CD4-positive, CD25-positive, alpha-beta regulatory T cell (primary cell): ENCODE measurements at places on chromosomes 4 and X. TPM values are rescaled to one million over a fixed set of nuclear protein-coding genes. Genes with fewer than 3 reads are reported as not detected.

ING2 gene
- 14.6 TPM for total RNA-seq

GRIA3 gene
- total RNA-seq, result not detected

MAGEA12 gene
- not detected for total RNA-seq

ADH1A gene
- total RNA-seq, result not detected

XAGE2 gene
- not detected for total RNA-seq

DMRTC1 gene
- not detected for total RNA-seq

PNMA6A gene
- not detected for total RNA-seq

GRCh38 chrX:17425136-17425535, 50.1 kb downstream of the NHS start:
- H3K27ac ChIP-seq, result no peak overlapping the region
- H3K36me3 ChIP-seq, result no peaks in the 10 kb centered on the region

DNA sequence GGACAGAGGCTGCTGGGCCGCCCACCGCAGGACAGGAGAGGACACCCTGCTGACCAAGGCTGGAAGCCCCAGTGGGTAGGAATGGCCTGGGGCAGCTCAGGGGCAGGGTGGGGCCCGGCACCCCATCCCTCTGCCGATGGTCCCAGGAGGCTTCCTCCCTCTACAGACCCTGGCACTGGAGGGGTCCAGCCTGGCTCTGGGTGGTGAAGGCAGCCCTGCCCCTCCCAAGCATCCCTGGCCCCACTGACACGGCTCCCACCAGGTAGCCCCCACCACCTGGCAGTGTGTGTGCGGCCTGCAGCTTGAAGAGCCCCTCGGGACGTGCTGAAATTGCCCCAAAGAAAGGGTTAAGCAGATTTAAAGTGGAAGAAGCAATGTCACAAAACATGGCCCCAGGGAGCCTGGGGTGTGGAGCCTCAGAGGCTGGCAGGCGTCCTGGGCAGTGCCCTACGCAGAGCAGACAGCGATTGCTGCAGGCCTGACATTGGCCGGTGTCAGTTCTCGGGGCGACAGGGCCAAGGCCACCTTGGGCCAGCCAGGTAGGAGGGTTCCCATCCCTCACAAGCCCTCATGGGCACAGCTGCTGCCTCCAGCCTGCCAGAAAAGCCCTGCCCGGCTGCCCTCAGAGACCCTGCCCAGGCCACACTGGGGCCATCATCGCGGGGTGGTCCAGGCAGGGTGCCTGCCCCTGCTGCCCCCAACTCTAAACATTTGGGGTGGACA, 80.5 kb downstream of the FAM53A start:
- no peaks in the 10 kb centered on the region for H3K36me3 ChIP-seq
- no peaks in the 10 kb centered on the region for H3K27me3 ChIP-seq
- H3K4me1 ChIP-seq, result peaks cover 30% of the 10 kb centered on the region
- no peak overlapping the region for H3K4me3 ChIP-seq

DNA sequence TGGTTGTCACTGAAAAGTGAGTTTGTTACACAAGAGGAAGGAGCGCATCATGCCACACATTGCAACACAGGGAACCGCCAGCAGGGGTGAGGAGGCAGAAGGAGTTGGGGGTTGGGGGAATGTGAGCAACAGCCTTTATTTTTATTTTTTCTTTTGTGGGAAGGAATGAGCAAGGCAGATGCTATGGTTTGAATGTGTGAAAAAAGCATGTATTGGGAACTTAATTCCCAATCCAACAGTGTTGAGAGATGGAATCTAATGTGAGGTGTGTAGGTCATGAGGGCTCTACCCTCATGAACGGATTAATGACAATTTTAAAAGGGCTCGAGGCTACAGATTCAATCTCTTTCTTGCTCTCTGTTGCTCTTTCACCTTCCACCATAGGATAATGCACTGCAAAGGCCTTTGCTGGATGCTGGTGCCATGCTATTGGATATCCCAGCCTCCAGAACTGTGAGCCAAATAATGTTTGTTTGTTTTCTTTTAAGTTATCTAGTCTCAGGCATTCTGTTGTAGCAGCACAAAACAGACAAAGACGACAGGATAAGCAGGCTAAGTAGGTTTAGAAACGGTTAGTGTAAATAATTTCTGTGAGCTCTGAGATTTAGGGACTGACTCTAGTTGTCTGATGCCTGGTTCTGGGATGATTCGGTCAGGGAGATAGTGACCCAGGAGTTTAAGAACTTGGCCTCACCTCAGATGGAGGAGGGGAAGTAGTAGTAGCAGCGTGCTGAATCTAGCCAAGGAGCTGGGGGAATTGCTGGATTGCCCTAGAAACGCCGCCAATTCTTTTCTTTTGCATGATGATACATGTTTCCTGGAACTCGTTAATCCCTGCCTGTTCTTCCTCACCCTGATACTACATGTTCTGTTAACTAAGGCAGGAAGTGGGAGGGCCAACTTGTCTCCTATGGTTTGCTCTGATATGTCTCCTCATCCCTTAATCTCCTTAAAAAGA, 156.6 kb upstream of the CTSO start:
- H3K36me3 ChIP-seq, result no peaks in the 10 kb centered on the region
- no peaks in the 10 kb centered on the region for H3K27me3 ChIP-seq
- no peak overlapping the region for H3K27ac ChIP-seq
- no peak overlapping the region for H3K4me3 ChIP-seq
- no peaks in the 10 kb centered on the region for H3K4me1 ChIP-seq
- DNase-seq, result no peak

DNA sequence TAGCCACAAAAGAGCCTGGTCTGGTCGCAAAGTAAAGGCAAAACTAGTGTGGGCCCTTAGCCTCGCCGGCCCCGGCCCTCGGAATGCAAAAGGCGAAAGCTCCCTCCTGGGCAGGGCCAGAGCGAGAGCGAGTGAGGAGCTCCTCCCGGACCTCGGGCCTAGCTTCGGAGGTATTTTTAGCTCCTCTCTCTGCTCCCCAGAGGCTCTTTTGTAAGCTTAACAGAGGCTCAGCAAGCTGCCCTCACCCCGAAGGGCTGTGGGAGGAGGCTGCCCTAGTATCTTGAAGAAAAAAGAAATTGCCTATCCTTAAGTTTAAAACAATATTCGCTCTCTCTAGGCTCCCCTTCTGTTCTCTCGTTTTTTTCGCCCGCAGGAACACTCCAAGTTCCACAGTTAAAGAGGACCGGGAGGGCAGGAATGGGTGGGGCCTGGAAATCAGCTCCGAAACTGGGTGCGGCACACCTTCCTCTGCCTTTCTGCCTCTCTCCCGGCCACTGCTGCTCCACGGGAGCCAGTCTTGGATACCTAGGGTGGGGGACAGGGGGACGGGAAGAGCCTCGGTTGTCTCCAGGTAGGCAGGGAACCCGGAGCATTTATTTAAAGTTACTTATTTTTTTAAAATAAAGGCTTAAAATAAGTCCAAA, 12.1 kb downstream of the HAND2 start:
- no peak for DNase-seq
- H3K4me3 ChIP-seq, result no peak overlapping the region
- no peaks in the 10 kb centered on the region for H3K36me3 ChIP-seq

GRCh38 chrX:66163447-66163846, 600 bp upstream of the HEPH start:
- no peaks in the 10 kb centered on the region for H3K36me3 ChIP-seq
- DNase-seq, result no peak
- no peaks in the 10 kb centered on the region for H3K4me1 ChIP-seq
- no peak overlapping the region for H3K4me3 ChIP-seq
- no peaks in the 10 kb centered on the region for H3K27me3 ChIP-seq
- no peak overlapping the region for H3K27ac ChIP-seq

- H3K4me1 ChIP-seq, result peaks cover 25% of the 10 kb centered on the region
- H3K4me3 ChIP-seq, result no peak overlapping the region
- no peaks in the 10 kb centered on the region for H3K36me3 ChIP-seq
These were observed 3.1 kb downstream of the SYAP1 start for GRCh38 chrX:16722481-16722880.

DNA sequence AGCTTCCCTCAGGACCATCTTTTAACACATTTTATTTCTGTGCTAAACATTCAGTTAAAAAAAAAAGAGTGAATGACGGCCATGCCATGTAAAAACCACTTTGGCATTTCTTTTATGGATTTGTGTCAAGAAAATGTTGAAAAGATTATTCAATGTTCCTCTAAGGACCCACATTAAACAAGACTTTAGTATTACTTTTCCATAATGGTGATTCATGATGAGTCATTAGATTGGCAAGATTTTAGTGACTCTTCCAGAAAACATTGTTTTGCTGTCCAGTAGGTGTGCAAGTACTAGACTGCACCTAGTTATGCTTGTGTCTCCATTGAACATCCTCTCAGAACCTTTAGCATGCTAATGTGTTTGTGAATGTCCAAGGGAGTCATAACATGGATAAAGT, 748.6 kb downstream of the STPG2 start:
- H3K27me3 ChIP-seq, result no peaks in the 10 kb centered on the region
- no peaks in the 10 kb centered on the region for H3K36me3 ChIP-seq
- H3K4me1 ChIP-seq, result no peaks in the 10 kb centered on the region
- H3K27ac ChIP-seq, result no peak overlapping the region

DNA sequence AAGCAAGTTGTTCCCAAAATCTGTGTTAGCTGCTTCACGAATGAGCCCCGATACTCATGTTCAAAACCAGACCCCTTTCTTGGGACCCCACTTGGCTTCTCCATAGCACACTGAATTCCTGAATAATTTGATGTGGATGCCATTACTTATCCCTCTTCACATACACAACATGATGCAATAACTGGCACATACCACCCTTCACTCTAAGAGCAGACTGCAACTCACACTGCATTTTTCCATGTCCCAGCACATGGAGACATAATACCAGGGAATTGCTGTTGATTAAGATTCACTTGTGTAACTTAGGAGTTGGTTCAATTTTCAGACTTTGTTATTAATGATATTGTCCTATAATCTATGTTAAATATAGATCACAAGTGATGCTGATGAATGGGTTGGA, 213.4 kb downstream of the MAML3 start:
- H3K27me3 ChIP-seq, result no peaks in the 10 kb centered on the region
- no peak for DNase-seq
- no peaks in the 10 kb centered on the region for H3K36me3 ChIP-seq
- H3K27ac ChIP-seq, result no peak overlapping the region

DNA sequence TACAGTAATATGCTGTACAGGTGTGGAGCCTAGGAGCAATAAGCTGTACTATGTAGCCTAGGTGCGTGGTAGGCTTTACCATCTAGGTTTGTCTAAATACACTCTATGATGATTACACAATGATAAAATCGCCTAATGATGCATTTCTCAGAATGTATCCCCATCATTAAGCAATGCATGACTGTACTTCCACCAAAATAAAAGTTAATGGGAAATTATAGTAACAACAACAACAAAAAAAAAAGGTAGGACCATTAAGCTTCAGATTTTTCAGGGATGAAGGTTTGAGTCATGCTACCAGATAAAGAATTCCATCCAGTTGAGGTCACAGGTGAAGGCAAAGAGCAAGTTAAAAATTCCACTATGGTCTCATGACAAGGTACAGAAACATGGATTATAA, 68.2 kb downstream of the MAGEA10 start:
- no peaks in the 10 kb centered on the region for H3K27me3 ChIP-seq
- H3K4me1 ChIP-seq, result no peaks in the 10 kb centered on the region
- H3K36me3 ChIP-seq, result no peaks in the 10 kb centered on the region
- DNase-seq, result no peak
- no peak overlapping the region for H3K27ac ChIP-seq
- no peak overlapping the region for H3K4me3 ChIP-seq

DNA sequence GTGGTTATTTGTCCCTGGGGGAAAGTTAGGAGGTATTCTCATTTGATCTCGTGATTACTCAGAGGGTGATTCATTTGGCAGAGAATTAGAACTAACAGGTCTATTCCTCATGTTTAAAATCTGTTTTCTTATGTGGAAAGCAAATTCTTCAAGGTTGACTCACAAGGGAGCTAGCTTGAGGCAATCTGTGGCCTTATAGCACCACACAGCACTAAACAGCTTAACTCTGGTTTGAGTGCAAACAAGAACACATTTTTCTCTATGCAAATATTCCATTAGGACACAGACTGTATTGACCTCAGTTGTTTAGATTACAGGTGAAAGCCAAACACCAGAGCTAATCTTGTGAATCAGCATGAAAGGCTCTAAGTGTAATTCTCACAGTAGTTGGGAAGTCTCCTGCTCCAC, 694.4 kb upstream of the POU3F4 start:
- H3K4me3 ChIP-seq, result no peak overlapping the region
- no peak for DNase-seq
- no peaks in the 10 kb centered on the region for H3K27me3 ChIP-seq
- H3K36me3 ChIP-seq, result no peaks in the 10 kb centered on the region

GRCh38 chr4:114494246-114494803, 104.3 kb upstream of the UGT8 start:
- H3K27me3 ChIP-seq, result no peaks in the 10 kb centered on the region
- H3K36me3 ChIP-seq, result no peaks in the 10 kb centered on the region
- DNase-seq, result no peak
- no peaks in the 10 kb centered on the region for H3K4me1 ChIP-seq

GRCh38 chr4:146098978-146099377, 76.5 kb upstream of the LSM6 start:
- no peaks in the 10 kb centered on the region for H3K27me3 ChIP-seq
- H3K4me3 ChIP-seq, result no peak overlapping the region
- H3K36me3 ChIP-seq, result no peaks in the 10 kb centered on the region

DNA sequence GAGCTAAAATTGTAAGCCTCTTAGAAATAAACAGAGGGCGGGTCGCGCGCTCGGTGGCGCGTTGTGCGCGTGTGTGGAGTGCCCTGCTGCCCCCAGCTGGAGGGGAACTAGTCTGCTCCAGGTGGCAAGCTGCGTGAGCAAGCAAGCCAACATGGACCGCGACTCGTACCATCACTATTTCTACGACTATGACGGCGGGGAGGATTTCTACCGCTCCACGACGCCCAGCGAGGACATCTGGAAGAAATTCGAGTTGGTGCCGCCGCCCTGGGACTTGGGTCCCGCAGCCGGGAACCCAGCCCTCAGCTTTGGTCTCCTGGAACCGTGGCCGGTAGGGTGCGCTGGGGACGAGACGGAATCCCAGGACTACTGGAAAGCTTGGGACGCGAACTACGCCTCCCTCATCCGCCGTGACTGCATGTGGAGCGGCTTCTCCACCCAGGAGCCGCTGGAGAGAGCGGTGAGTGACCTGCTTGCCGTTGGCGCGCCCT, 66.1 kb downstream of the DNAAF6 start:
- no peak overlapping the region for H3K4me3 ChIP-seq
- no peak for DNase-seq
- H3K36me3 ChIP-seq, result no peaks in the 10 kb centered on the region
- no peak overlapping the region for H3K27ac ChIP-seq
- no peaks in the 10 kb centered on the region for H3K27me3 ChIP-seq
- no peaks in the 10 kb centered on the region for H3K4me1 ChIP-seq

DNA sequence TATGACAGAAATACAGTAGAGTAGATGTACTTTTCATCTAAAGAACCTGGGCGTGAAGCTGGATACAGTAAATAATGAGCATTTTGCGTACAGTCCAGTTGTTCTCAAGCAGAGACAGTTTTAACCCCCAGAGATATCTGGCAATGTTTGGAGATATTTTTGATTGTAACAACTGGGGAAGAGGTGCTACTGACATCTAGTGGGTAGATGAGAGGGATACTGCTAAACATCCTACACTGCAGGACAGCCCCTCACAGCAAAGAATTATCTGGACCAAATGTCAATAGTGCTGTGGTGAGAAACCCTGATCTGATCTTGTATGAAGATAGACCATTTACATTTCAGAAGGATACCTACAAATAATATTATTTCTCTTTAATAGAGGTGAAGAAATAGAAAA, 200.2 kb upstream of the FAM47A start:
- H3K27me3 ChIP-seq, result no peaks in the 10 kb centered on the region
- no peak overlapping the region for H3K27ac ChIP-seq
- DNase-seq, result no peak
